Cardiac fibroblast (primary cell): ENCODE measurements at places on chromosomes 6 and 20.

GRCh38 chr6:126788861-126789365, 329.6 kb upstream of the RSPO3 start:
- DNase-seq: no peak

DNA sequence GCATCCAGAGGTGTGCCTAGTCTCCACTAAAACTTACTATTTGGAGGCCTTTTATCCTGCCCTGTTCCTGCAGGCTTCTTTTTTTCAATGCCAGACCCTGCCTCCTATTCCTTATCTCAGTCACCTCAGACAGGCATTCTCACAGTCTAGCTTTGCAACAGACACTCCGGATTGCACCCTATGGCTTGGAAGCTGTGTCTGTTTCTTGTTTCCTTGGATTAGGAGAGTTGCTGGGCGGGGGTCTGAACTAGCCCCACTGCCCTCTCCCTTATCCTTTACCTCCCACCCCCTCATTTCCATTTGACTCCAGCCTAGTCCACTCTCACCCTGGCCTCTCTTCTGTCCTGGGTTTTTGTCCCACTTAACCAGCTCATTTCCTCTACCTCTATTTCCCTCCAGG, 228.1 kb upstream of the CITED2 start:
- DNase-seq: no peak

GRCh38 chr20:23419995-23420901, 1.0 kb downstream of the NAPB start:
- peak; percentile 68 for DNase-seq

DNA sequence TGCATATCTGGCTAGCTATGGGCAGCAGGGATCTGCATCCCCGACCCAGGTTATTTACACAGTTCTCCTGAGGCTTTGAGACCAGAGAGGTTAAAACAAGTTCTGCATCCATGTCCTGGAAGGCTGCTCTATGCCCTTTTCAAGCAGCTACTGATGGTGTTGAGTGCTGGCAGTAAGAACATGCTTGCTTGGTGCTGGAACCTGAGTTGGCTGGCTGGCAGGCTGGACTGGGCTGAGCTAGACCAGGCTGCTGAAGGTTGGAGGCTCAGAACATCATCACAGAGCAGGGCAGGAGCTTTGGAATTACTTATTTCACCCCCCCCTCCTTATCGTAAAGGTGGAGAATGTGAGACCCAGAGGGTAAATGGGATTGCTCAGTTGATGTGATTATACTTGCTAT, 16.9 kb upstream of the LRFN2 start:
- DNase-seq: no peak

DNA sequence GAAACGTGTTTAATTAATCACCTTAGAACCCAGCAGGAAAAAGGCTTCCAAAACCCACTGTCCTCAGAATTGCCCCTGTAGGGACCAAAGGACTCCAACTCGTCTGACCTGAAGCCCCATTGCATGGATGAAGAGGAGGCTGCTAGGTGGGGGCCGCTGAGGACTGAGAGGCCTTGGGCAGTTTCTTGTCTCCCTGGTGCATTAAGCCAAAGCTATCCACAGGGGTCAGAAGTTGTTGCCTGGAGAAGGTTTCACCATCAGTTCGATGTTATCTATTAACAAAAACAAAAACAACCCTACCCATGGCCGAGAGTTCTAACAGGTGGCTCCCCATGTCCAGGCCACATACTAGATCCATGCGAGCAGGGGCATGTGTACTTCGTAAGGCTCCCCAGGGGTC, 120.9 kb upstream of the CD93 start:
- no peak for DNase-seq

DNA sequence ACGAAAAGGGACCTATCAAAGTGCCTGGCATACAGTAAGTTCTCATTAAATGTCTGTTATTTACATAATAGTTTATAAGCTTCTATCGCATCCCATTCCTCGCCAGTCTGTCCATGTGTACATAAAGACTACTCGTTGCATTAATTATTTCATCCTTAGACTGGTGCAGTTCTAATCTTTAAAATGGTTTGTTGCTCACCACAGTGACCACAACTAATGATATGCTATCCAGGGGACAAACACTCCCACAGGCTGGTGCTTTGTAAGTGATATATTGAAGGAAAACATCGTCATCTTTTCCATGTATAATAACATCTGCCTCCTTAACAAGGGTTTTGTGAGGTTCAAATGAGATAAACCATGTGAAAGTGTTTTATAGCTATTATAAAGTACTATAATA, 39.0 kb upstream of the HBS1L start:
- DNase-seq: no peak

DNA sequence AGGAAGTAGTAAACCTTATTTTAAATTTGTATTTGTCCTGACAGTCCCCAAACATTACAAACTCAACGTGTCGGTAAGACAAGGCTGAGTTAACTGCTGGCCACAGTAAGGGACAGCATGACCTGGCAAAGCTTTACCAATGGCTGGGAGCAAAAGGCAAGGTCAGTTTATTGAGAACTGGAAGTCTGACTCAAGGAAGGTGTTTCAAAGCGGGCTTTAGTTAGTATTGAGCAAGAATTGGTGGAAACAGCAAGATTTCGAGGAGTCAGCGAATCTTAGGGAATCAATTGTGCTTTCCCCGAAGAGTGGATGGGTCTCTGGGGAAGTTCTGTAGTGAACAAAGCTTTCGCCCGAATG, 885 bp upstream of the GZF1 start:
- DNase-seq: peak; percentile 42

DNA sequence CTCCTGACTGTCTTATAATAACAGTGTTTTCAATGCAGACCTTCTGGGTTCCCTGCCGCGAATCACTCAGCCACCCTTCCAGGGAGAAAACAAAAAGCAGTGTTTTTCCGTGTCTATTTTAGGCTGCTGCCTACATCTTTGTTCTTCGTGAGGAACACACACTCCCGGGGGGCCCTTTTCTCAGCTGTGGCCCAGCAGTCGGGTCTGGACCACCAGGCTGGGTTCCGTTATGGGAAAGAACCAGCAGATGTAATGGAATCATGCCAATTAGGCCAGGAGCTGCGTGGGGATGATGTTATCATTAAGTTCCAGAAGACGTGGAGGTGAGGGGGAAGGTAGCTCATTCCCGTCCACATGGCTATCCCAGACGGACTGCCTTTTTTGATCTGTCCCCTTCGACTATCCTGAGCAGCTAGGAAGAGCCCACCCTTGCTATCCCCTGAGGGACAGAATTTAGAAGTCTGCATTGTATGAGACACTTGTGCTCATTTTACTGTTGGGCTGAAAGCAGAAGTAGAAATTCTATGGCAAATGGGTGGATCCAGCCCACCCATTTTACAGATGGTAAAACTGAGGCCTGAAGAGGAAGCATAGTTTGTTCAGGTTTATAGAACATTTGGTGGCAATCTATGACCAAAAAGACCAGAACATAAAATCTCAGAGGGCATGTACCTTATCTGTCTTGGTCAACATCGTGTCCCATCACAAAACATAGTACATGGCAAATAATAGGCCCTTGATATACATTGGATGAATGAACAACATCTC, 54.5 kb downstream of the KCNB1 start:
- DNase-seq: no peak

DNA sequence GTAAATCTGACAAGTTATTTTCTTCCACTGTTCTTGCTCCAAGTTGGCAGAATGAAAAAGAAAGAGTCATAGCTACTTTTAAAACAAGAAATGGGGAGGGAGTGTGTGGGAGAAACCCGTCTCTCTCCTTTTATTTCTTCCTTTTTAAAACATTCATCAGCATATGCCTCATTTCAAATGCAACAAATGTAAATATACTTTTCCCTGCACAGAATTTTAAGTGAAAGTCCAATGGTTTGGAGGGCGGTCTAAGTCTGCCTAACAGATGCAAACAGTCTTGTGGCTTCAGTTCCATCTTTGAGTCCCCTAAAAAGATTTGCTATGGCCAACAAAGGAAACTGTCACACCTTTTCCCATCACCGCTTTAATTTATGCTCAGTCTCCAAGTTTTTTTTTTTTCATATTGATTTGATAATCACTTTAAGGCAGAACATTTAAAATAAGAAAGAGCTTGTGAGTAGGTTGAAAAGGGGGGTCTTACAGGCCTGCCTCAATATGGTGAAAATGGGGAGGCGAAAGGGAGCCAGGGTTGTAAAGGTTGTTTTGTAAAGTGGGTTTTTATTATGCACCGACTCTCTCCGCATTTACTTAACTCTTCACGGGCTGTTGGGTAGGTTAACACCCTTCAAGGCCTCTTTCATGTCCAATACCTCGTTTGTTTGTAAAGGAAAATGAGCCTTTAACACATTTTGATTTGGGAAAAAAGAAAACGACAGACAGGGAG, 4.6 kb downstream of the TFAP2D start:
- DNase-seq: no peak

GRCh38 chr6:139091826-139092225, 43.1 kb upstream of the HECA start:
- no peak for DNase-seq

DNA sequence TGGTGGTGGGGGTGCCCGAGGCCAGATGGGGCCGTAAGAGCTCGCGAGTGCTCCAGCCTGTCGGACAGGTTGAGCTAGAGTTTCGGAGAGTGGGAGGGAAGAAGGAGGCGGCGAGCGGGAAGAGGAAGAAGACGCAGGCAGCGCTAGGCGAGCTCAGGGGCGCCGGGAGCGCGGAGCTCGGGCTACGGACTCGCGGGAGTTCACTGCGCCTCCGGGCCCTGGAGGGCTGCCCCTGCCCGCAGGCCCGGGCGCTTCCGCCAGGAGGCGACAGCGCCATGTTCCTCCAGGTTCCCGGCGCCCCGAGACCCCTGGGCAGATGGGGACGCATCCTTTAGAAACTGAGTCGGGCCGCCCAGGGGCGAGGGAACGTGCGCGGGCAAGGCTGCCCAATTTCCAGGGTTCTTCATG, 984 bp downstream of the TFAP2C start:
- peak; percentile 46 for DNase-seq

DNA sequence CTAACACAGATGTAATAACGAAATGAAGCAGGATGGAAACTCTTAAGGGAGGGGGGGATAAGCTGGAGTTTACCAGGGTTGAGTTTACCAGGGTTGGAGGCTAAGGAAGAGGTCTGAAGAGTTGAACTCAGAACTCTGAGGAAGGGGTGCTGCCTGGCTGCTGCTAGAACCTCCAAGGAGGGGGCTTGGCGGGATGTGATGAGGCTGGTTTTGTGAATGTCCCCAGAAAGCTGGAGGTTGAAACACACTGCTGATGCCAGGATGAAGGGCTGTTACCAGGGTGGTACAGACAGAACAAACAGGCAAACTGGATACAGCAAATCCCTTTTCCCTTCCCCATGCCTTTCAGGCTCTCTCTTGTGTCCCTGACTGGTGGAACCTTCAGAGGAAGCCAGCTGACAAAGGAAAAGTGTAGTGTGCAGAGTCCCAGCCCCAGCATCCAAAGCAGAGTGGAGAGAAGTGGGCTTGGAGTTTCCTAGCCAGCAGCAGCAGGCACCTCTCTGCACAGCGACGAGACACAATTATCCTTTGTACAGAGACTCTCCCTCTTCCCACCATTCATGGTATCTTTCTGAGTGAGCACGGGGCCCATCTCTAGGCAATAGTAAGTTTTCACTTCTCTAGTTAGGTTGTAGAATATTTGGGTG, 23.7 kb downstream of the UBE2V1 start:
- no peak for DNase-seq

- DNase-seq: peak; percentile 6
Measured at GRCh38 chr6:70150521-70150920, 152.4 kb downstream of the COL9A1 start.

DNA sequence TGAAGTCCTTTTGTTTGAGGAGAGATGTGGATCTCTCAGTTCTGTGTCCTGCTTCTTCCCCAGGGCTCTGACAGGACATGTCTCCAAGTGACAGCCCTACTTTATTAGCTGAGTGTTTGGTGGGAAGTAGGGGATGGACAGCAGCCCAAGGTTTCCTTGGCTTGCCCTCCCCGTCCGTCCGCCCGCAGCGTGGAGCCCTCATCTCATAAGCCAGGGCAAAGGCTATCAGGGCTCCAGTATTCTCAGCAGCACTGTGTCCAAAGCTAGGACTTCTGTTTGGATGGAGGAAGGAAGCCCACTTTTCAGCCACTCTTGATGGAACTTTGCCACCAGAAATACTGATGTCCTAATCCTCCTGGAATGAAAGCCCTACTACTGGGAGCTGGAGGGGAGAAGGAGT, 13.6 kb downstream of the CDC5L start:
- no peak for DNase-seq

- peak; percentile 78 for DNase-seq
Measured at GRCh38 chr6:125792680-125793079, 1.9 kb downstream of the NCOA7 start.

DNA sequence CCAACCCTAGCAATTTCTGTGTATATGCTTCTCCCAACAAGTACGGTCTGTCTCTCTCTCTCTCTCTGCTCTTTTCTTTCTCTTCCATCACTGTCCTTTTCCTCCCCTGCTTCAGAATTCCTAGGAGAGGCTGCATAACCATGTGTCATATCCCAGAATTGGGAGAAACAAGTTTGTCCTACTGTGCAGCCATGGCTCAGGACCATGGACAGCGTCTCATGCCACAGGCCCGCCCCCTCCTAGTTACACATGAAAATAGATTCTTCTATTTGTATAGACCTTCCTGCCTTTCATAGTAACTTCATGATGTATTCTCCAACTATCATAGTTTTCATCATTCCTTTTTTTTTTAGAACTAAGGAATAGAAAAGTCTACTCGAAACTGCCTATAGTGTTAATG, 98.0 kb downstream of the FNDC1 start:
- DNase-seq: no peak

GRCh38 chr6:160146454-160147145, 25.0 kb downstream of the SLC22A1 start:
- DNase-seq: no peak

- DNase-seq: no peak
Measured at GRCh38 chr20:54220722-54221121, 12.8 kb downstream of the PFDN4 start.

DNA sequence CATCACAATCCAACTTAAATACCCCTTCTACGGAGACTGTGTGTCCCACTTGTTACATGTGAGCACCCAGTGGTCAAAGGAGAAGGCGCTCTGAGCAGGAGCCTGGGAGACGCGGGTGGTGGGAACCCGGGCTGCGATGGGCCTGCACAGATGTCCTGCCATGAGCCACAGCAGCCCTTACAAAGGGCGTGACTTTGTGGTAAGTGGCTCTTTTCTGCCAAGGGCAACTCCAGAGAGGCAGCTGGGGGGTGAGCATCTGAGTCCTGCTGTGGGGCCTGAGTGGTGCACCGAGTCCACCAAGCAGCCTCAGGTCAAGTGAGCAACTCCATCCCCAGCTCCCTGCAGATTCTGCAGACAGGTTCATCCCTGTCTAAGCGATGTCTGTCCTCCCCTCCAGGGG, 33.6 kb upstream of the CST7 start:
- DNase-seq: no peak

DNA sequence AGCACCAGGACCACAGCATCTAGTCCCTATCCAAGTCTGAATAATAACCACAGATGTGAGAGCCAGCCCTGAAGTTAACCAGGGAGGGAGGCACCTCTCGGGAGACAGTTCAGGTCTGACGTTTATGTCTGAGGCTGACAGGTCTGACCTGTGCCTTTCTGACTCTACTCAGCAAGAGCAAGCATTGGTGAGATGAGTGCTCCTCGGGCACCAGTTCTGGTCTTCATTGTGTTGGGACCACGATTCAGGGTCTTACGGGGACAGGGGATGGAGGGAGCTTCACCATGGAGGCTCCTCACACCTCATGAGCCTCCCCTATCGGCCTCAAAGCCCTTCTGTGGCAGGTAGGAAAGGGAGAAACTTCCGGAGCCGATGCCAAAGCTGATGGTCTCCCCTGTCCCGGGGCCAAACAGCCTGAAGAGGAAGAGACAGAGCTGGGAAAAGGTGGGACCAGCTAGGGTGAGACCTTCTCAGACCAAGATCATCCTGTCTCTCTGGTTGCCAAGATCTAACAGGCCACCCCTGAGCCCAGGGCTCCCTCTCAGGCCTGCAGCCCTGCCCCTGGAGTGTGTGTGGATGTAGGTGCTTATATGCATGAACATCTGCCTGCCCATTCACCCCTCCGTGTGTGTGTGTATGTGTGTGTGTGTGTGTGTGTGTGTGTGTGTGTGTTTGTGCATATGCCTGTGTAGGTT, 170.5 kb downstream of the VEGFA start:
- no peak for DNase-seq
